ENCODE measurements at places on chromosomes 3 and 15.

DNA sequence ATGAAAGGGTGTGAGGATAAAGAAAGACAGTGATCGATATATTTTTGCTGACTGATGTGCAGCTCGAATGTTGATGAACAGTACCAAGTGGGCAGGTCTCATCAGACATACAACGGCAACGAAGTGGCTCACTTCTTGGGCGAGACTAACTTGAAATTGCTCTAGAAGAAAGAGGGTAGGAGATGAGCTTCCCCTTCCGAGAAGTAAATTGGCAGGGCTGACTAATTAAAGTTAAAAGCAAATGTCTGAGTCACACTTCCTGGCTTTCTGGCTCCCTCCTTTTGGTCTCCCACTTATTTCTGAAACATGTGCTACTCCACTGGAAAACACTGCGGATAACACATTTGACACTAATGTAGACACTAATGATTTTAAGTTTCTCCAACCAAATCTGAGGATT is 228.3 kb downstream of the ABHD5 start:
- DNase-seq: no peak

DNA sequence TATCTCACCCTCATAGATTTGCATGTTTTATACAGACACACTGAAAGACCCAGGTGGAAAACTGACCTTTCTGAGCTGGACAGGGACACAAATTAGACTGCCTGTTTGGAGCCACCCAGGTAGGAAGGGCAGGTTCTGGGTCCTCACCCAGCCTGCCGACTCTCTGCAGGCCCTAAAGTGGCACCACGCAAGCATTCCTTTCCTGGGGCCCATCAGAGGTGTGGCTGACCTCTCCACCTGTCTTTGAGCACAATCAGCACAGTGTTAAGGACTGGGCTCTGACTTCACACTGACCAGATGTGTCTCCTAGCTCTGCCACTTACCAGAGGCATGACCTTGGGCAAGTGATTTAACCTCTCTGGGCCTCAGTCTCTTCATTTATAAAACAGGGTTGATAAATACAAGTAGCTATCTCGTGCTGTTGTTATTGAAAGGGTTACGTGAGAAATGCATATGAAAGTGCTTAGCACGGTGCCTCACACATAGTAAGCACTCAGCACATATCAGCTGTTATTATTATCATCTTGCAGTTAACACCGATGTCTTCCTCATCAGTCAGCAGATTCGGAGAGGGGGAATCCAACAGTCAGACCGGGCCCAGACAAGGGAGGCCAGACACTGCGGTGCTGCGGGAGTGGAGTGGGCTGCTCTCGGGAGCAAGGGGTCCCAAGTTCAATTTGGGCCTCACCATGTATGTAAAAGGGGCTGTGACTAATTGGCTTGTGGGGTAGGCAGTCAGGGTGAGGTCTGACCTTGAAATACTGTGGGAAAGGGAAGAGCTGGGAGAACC is 2.0 kb upstream of the TBC1D2B start:
- peak; percentile 59 for DNase-seq

GRCh38 chr15:66251065-66251789 is 2.3 kb downstream of the MEGF11 start:
- no peak for DNase-seq

DNA sequence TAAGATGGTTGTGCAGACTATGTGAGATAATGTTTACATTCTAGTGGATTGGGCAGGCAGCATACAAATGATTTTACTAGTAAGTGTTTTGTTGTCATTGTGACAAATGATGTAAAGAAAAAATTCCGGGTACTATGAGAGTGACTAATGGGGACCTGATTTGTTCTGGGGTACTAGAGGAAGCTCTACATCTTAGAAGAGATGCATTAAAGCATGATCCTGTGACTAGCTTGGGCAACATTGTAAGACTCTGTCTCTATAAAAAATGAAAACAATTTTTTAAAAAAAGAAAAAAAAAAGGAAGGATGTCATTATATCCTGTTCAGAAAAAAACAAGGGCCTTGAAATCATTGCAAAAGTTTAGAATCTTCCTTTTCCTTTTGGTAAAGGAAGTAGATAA is 58.1 kb upstream of the MYRIP start:
- no peak for DNase-seq

DNA sequence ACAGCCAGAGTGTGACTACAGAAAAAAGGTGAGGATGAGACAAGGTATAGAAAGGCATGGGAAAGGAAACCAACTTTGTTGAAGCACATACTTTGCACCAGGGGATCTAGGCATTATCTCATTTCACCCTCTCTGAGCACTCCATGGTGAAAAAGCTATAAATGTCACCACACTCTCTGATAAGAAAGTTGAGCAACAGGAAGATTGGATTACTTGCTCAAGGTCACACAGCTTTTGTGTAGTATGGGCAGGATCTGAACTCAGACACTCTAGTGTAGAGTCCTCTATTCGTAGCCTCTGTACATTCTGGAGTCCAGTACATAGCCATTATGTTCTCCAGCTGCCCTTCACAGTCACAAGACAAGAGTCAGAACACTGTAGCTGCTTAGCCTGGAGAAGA is 163.4 kb upstream of the SEMA6D start:
- DNase-seq: no peak

DNA sequence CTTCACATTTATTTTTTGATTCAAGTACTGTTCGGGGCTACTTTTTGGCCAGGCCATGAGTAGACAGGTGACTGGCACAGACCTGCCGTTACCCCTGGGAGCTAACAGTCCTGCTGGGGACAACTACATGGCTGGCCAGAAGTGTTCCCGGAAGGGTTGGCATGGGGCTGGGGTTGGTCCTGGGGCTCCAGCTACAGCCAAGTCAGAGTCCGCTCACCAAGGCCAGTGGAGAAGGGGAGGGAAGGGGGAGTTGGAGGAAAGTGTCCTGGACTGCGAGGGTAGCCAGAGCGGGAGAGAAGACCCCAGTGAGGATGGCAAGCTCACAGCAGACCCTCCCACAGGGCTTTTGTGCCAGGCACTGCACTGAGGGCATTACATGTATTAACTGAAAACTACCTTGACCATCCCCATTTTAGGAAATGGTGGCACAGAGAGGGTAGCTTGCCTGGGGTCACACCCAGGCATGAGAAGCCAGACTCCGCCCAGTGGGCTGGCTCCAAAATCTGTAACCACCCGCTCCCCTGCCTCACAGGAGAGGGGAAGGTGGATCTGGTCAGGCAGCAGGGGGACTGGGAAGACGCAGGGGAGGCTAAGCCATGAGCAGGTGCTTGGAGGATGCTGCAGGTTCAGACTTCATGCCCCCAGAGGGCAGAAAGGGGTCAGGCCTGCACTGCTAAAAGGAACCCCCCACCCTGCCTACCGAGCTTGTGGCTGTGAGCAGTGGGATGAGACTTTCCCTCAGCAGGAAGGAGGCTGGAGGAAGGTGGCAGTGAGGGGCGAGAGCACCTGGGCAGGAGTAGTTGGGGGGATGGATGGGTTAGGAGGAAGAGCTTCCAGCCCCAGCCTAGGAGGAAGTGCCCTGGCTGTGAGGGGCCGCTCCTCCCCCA is 38.3 kb upstream of the ESYT3 start:
- DNase-seq: peak; percentile 51

Measured in mesenteric fat pad (tissue), 1 donor.